ENCODE measurements at places on chromosomes 12 and 14.
A peak's percentile ranks its signal among the peaks of the same experiment; 100 is the strongest.

GRCh38 chr14:70359076-70359424, 433 bp downstream of the COX16 start:
- DNase-seq = no peak

DNA sequence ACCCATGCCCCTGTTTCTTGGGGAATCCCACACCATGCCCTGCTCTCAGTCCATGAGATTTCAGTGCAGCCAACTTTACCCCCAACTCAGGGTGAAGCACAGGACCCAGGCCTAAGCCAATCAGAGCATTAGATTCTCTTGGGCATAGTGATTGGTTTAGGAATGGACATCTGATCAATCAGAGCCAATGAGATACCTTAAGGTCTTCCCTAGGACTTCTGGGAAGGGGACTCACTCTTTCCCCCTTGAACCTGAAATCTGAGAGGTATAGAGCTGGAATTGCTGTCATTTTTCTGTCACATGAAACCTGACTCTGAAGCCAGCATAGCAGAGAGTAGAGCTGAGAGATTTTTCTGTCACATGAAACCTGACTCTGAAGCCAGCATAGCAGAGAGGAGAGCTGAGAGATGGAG, 127.1 kb downstream of the ZFP36L1 start:
- no peak for DNase-seq

GRCh38 chr12:21786041-21786531, 11.6 kb upstream of the KCNJ8 start:
- DNase-seq = no peak

DNA sequence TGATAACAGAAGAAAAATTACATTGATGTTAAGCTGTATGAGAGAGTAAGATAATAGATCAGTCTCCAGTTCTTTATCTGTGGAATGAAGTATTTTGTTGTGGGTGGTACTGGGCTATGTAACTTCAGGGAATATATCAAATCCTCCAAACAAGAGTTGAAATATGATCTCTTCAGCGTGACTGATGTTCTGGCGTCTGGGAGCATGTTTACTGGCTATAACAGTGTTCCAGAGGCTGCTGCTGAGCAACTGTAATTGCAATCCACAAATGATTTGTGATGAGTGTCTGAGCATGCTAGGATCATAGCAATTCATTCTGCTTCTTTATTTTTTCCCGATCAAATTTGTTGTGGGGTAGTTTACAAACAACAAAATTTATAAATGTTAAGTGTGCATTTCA, 18.6 kb upstream of the CCDC198 start:
- DNase-seq = peak; percentile 24

DNA sequence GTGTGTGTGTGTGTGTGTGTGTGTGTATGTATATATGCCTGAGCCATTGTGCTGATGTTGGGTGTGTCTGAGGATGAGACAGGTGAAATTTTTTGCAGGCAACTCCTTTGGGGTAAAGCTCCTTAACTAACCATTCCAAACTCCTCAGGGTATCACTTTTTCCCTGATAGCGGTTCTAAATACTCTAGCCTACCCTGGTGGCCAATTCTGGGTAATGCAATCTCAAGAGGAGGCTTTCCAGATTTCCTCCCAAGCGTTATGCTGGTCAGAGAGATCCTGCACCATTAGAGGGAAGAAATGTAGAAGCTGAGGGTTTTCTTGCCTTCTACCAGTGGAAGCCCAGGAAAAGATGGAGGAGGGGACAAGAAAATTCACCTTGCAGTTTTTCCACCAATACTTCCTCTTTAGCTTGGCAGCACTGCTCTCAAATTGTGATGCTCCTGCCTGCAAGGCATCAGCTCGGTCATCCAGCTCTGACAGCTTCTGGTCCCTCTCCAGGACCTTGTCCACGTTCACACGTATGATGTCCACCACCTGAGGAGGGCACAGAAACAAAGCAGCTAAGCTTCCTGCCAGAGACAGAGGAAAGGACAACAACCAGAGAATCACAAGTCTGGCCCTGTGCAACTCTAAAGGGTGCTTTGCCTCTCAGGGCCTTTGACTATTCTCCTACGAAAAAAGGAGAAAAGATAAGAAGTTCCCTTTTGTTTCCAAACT, 4.9 kb downstream of the VAMP1 start:
- peak; percentile 69 for DNase-seq

- peak; percentile 69 for DNase-seq
These were observed 386.0 kb downstream of the BCAT1 start for GRCh38 chr12:24562771-24563431.

DNA sequence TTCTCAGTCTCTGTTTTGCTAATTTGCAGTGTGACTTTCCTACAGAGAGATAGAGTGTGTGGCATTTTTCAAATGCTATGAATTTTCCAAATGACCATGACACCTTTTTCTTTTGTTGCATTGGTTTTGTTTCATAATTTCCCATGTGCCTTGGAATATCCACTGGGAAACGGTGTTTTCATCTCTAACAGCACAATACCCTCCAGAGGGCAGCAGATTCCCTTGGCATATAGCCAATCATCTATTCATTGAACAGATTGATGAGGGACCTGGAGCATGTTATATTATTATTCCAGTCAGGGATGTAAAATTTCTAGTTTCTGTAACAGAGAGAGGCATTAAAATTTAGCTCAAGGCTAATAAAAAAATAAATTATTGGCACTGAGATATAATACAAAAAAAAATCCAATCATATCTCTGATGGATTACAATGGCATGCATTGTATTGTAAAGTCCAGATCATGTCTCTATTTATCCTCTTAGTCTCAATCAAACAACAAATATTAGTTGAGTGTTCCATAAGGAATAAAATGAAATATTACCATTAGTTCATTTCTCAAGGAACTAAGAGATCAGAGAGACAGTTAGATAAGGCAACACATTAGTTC, 29.6 kb upstream of the NTN4 start:
- DNase-seq = peak; percentile 41

DNA sequence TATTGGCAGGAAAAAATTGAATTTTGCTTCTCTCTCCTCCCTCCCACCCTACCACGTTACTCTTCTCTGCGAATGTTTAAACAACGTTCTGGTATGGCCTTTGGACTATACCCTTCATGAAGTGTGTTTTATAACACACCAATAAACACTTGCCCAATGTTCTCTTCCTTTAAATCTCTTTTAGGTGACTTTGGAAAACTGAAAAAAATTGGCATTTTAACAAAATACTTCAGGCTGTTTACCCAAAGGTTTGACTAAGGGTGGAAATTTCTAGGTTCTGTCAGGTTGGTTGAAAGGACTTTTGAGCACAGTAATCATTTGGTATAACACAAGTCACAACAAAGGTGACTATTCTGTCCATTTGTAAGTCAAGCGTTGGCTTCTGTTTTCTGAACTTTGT, 446.8 kb downstream of the AEBP2 start:
- DNase-seq = no peak

GRCh38 chr12:14387219-14387871, 21.9 kb downstream of the ATF7IP start:
- no peak for DNase-seq

DNA sequence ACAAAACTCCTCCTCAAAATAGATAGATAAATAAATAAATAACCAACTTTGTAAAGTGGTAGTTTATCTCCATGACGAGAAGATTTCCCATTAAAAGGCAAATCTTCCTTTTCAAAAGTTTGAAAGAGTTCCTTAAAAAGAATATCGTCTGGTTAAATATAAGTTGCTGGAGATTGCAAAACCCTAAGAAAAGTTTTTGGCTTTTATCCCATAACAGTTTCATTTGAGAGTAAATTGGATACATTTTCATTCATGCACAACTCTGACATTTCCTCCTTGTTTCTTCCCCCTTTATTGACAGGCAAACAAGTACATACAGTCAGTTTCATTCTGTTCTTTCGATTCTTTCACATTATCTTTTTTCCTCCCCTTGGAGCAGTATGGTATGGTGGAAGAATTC, 45.4 kb upstream of the BTG1 start:
- peak; percentile 20 for DNase-seq

- peak; percentile 21 for DNase-seq
These were observed 675 bp downstream of the NEDD8 start for GRCh38 chr14:24231263-24232120.

DNA sequence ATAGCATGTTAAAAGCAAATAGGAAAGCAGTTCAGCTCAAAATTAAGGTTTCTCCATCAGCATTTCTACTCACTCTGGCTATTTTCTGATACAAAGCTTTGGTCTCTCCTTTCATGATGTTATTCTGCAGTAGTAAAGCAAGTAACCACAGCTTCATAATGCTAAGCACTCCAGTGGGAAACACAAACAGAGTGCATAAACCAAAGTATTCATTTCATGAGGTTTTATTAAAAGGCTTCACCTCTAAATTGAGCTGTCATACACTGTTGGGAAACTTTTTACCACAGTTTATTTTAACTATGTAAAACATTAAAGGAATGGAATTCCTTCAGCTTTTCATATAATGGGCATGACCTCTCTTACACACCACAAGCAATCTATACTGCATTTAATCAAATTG, 157.9 kb upstream of the LMO3 start:
- DNase-seq = peak; percentile 15

- peak; percentile 43 for DNase-seq
These were observed 166.5 kb upstream of the GSC start for GRCh38 chr14:94936401-94936892.

GRCh38 chr12:93003531-93004239, 74.6 kb upstream of the EEA1 start:
- DNase-seq = peak; percentile 24

DNA sequence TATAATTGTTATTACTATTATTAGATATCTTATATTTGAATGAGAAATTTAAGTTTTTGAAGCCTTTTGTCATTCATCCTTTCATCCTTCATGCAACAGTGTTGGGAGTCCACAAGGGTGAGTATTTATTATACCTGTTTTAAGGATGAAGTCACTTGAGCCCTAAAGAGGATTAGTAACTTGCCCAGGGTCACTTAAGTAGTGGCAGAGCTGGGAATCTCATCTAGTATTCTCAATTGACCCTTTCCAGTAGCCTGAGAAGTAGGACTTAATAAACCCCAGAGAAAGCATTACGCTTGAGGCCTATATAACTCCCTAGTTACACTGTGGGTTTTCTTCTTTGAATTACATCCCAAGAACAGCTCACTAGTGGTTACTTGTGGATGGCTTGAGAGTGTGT, 119.8 kb downstream of the SRGAP1 start:
- no peak for DNase-seq

GRCh38 chr14:78401866-78402265, 231.7 kb downstream of the NRXN3 start:
- peak; percentile 3 for DNase-seq

GRCh38 chr12:14766649-14767215, 36.5 kb downstream of the WBP11 start:
- DNase-seq = no peak

GRCh38 chr12:52007158-52007921, 594 bp downstream of the TAMALIN start:
- DNase-seq = no peak

DNA sequence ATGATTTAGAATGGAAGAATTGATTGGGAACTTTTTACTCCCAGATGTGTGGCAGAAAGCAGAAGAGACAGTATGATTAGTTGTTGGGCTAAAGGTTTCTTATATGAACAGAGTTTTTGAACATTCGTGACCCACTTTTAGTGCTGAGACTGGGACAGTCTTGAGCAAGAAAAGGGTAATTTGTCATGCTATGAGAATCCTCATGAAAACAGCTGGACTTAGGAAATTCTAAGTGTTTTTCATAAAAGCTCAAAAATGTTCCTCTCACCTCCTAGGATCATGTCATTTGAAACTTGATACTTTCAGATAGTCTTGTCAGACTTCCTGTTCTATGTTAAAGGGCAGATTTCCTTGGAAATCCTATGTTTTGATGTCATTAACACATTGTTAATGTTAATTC, 86.1 kb downstream of the MGAT4C start:
- peak; percentile 22 for DNase-seq

GRCh38 chr14:97113339-97113738, 316.2 kb downstream of the VRK1 start:
- no peak for DNase-seq
